Stimulated activated CD8-positive, alpha-beta memory T cell treated with anti-CD3 and anti-CD28 coated beads, Interleukin-4, amount 100 ng/mL, for 1 hour (primary cell): ENCODE measurements at places on chromosomes 2 and 18.

- DNase-seq = no peak
Measured at GRCh38 chr18:23856466-23857163, 157.9 kb upstream of the TTC39C start.

GRCh38 chr2:71154798-71155197 is 24.4 kb downstream of the MPHOSPH10 start:
- no peak for DNase-seq

GRCh38 chr2:175872005-175872348 is 130.1 kb downstream of the LNPK start:
- no peak for DNase-seq

- no peak for DNase-seq
Measured at GRCh38 chr18:7824970-7825369, 257.9 kb downstream of the PTPRM start.

- DNase-seq = no peak
Measured at GRCh38 chr18:63686871-63687270, 15.9 kb upstream of the SERPINB11 start.

DNA sequence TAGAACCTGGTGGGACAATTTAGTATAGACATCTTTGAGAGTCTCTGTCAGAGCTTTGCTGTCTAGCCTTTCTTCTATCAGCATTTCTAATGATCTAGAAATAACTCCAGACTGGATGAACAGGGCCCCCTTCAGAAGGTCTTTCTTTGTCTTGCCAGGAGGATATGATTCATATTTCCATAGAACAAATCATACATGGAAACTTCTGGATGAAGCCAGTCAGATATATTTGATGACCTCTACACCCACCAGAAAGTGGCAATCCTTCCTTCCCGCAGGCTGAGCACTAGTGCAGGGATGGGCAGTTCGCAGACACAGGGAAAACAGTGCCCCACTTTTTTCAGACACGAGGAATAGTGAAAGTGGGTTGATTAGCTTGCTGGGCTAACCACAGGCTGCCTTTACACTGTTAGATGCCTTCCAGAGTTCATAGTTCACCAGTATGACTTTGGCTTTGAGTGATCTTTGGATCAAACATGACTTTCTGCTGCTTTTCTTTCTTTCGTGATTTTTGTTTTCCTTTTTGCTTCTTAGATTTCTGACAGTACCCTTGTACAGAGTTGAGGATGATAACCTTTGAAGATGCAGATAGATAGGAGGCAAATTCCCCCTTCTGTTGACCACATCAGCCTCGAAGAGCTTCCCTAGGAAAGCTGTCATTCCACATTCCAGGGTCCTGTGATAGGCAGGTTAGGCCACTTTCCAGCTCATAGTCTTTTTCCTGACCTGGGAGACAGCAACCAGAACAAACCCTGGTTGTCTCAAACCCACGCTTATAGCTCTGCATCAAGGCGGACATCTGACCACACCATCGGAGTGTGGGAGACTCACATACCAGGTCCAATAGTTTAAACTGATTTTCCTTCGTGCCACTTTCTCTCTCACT is 237.0 kb downstream of the ZNF407 start:
- DNase-seq = no peak
